ENCODE measurements at places on chromosomes 12 and 14.

DNA sequence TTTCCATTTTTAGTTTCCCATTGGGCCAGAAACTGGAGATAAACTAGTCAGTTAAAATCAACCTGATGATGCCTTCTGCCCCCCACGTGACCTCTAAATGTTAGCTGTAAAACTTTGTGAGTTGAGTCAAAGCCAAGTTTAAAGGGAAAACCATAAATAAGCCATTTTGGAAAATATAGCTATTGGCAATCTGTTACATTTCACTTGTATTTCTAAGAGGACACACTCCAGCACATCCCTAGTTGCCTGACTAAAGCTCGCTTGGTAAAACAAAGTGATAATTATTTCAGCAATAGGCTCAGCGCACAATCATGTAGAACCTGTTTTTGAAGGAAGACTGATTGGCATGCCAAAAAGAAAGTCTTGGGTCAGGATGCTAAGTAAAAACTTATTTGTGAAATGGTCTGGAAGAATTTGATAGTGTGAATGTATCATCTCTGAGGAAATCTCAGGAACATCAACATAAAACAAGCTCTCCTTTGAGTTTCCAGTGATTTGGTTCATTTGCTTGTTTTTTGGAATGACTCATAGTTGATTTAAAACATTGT is 49.2 kb upstream of the AEBP2 start:
- no peak for DNase-seq

GRCh38 chr14:39974036-39974435 is 541.8 kb upstream of the FBXO33 start:
- no peak for DNase-seq

DNA sequence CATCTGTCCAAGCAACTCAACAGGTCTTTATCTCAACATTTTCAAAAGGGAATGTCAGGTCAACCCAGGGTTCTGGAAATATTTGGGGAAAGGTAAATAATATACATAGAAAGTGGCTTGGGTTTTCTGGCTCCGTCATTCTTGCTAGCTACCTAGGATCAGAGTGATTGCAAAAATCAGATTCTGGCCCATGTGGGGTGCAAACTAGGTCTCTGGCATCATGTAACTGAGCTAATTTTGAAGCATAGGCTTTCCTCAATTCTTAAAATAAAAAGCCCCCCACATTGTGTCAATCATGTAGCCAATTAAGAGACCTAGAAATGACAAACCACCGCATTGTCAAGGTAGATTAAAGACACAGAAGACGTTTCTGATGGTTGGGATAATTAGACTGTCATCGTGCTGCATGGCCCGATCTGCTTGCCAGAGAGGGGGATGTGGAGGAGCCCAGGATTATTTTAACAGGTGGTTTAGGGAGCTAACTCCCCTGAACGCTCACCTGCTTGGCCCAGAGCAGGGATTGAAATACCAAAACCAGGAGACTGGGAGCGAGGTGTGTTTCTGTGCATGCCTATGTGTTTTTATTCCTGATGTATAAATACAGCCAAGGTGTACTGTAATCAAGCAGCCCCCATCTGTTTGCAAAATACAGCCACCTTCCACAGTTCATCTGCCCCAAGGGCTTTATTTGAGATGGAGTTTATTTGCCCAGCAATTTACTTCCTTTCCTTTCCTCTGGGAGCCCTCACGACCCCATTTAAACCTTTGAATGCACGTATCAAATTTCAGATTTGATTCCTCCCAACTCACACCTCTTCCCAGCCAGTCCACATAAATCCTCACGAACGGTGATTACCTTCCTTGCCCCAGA is 189.5 kb downstream of the TTC8 start:
- DNase-seq, result no peak

DNA sequence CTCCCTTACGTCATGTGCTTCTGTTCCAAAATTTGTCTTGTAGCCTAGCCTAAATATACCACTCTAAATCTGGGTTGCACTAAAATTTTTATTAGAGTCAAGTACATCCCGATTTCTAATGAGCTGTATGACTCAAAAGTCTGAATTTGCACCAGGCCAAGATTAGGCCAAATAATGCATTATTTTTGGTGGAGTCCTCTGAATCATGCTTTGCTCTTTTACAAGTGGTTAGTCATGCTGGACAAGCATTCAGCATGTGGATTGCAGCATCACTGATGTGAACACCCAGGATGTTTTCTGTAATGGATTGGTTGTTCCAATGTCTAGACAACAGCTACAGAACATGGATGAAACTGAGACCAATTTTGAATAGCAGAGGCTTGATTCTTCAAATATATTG is 23.7 kb downstream of the HEBP1 start:
- no peak for DNase-seq

DNA sequence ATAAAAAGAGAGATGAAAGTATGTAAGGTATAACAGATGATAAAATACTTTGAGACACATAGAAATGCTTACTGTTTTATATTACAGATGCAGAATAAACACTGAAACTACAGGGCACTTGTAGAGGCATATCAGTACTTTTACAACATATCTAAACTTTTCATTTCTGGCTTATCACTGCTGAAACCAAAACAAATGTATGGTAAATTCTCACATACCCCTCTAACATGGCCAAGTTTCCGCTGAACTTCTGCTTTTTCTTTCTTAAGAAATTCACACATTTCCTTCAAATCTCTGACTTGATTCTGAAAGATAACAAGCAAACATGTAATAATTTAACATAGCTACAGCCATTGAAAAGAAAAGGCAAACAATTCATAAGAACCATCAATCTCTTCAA is 33.3 kb upstream of the C12orf50 start:
- no peak for DNase-seq

DNA sequence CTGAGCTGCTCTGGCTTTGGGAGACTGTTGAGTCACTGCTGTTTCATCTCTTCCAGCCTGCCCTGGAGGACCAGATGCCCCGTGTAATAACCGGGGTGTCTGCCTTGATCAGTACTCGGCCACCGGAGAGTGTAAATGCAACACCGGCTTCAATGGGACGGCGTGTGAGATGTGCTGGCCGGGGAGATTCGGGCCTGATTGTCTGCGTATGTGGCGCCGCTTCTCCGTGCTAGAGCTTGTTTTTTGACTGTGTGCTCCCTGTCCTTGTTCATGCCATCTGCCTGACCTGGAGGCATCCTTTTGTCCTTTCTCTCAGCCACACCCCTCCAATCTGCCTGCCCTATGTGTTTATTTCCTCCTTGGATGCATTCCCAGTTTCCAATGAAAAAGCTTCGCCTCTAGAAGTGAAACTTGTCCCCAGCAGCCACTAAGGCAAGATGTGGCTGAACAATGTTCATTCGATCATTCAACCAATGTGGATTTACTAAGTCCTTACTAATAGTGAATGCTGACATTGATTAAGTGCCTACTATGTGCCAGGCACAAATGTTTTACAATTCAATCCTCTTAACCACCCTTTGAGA is 98.6 kb downstream of the NT5DC3 start:
- no peak for DNase-seq

DNA sequence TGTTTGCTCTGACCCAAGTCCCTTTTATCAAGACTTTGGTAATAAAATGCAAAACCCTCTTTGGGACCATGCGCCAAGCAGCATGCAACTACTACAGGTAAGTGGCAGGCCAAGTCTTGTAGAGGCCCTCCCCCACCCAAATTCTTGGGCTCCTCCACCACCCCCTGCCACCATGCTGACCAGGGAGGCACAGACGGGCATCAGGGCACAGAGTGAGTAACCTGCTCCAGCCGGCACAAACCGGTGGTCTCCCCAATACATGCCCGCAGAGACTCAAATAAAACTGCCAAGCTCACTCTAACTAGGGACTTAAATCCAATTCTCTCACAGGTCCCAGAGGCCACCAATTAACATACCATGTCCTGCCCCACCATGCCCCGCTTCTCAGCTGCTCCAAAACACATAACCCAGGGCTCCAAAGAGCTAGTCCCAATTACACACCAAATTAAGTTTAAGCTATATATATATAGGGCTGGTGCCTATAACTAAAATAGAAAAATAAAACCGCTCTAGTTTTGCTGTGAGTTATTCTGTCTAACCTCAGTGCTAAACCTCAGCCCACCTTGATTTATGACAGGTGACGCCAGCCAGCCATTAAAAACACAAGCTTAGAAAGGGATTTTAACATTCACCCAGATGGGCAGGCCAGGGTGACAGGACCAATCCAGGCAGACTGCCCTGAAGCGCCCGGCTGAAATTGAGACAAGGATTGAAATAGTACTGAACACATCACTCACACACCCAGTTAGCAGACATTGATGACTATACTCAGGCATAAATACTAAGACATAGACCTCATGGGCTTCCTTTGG is 81.0 kb downstream of the CLMN start:
- DNase-seq, result no peak

GRCh38 chr12:6326316-6327228 is 15.3 kb downstream of the TNFRSF1A start:
- no peak for DNase-seq

DNA sequence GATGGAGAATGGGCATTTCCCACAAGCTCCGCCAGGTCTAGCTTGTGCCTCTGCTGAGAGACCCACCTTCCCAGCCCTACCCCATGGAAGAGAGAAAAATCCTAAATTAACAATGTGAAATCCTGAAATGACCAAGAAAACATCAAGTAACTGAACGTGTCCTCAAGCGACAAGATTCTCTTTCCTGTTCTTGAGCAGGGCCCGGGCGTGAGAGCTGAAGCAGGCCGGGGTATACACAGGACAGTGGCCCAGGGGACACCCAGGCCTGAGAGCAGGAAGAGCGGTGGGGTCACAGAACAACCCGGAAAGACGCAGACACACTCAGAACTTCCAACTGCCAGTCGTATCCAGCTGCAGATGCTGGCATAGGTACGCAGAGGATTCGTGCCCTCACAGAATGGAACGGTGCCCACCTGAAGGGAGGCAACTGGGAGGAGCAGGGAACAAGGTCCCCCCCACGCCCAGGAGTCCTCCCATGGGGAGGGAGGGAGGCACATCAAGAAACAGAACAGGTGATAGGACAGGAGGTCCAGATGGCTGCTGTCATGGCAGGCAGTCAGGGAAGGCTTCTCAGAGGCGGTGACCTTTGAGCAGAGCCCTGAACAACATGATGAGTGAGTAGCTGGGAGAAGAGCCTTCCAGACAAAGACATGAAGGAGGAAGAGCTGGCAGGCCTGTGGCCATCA is 9.1 kb downstream of the RIMBP2 start:
- no peak for DNase-seq

DNA sequence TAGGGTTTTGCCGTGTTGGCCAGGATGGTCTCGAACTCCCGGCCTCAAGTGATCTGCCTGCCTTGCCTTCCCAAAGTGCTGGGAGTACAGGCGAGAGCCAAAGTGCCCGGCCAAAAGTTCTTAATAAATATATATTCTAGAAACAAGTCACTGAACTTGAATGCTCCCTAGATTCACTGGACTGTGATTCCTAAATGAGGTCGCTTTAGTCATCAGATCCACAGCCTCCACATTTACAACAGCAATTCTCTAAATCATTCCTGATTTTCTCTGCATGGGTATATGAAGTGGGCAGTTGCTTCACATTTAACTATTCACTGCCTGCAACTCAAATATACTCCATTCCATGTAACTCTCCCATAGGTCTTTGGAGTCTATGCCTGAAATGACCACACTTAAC is 813.0 kb downstream of the GALC start:
- no peak for DNase-seq

DNA sequence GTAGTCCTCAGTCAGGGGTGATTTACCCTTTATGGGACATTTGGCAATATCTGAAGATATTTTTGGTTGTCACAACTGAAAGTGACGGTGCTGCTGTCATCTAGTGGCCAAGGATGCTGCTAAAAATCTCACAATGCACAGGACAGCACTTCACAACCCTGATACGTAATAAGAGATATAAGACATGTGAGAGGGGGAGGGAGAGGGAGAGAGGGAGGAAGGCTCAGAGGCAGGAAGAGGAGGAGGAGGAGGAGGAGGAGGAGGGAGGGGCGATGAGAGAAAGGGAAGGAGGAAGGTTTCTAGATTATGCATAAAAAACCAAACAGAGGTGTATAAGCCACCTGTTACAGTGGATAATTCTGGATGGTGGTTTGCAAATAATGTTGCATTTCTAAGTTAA is 14.3 kb downstream of the MYL2 start:
- no peak for DNase-seq

- DNase-seq, result no peak
Measured at GRCh38 chr12:131471271-131471905, 239.5 kb upstream of the SFSWAP start.

- no peak for DNase-seq
Measured at GRCh38 chr12:121391619-121392324, 8.1 kb upstream of the RNF34 start.

DNA sequence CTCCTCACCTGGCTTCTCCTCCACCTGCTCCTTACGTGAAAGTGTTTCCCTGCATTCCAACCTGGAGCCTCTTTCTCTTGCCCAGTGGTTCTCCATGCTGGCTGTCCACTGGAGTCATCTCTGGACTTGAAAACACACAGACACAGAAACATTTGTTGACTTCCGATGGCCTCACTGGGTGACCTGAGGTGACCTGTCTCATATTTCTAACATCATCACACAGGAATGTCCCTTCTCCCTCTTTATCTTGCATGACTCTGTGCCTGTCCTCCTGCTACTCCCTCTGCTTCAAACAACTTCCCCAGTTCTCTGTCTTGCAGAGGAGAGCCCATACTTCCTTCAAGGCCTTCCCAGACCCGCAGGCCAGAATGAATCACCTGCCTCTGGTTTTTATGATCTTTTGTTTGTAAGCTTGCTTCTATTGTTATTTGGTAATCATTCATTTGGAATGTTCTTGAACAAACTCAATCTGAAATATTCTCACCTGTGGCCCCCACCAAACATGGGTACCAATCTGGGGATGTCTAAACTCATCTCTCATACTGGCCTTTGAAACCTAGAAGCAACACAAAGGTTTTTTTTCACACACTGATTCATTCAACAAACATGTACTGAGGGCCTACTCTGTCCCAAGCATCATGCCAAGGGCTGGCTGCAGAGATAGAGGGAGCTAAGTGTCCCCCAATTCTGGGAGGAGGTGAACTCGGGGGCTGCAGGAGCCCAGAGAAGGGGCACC is 9.7 kb upstream of the RIN3 start:
- DNase-seq, result no peak

GRCh38 chr14:70685474-70686197 is 43.9 kb downstream of the TTC9 start:
- no peak for DNase-seq

DNA sequence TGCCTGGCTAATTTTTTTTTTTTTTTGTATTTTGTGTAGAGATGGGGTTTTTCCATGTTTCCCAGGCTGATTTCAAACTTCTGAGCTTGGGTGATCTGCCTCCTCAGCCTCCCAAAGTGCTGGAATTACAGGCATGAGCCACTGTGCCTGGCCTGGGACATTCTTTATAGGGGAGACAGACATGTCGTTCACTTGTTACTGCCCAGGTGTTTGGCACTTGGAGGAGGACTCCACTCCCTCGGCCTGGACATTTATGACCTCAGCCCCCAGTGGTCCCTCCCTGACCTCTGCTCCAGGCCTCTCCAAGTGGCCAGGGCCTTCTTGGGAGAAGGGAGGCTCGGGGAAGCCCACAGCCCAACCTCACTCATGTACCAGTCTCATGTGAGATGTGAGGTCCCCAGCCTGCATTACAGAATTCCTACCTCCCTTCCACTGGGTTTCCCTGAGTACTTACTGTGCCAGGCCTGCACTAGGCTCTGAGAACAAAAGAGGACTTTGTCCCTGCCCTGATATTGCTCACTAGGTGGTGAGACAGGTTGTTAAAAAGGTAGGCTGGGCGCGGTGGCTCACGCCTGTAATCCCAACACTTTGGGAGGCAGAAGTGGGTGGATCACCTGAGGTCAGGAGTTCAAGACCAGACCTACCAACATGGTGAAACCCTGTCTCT is 9.7 kb upstream of the POP5 start:
- DNase-seq, result no peak

- DNase-seq, result no peak
Measured at GRCh38 chr14:52399104-52399503, 85.0 kb downstream of the PTGER2 start.

- DNase-seq, result no peak
Measured at GRCh38 chr14:79395061-79395460, 816.2 kb downstream of the DIO2 start.
